OCI-LY7 (cell line): ENCODE measurements at places on chromosomes 6 and 20.

DNA sequence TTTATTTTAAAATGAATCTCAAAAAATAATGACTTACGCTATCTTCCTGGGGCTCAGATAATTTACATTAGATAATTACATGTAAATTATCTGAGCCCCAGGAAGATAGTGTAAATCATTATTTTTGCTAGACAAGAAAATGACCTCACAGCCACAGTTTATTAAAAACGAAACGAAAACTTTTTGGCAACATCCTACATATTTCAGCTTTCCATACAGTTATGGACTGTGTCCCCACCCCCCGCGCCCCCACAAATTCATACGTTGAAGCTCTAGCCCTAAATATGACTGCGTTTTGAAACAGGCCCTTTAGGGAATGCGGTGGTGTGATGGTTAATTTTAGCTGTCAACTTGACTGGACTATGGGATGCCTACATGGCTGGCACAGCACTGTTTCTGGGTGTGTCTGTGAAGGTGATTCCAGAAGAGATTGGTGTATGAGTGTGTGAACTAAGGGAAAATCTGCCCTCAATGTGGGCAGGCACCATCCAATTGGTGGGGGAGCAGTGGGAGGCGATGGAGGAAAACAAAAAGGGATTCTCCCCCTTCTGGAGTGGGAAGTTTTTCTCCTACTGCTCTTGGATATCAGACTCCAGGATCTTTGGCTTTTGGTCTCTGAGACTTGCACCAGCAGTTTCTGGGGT lies 52.6 kb downstream of the TRPC4AP start:
- DNase-seq = no peak

DNA sequence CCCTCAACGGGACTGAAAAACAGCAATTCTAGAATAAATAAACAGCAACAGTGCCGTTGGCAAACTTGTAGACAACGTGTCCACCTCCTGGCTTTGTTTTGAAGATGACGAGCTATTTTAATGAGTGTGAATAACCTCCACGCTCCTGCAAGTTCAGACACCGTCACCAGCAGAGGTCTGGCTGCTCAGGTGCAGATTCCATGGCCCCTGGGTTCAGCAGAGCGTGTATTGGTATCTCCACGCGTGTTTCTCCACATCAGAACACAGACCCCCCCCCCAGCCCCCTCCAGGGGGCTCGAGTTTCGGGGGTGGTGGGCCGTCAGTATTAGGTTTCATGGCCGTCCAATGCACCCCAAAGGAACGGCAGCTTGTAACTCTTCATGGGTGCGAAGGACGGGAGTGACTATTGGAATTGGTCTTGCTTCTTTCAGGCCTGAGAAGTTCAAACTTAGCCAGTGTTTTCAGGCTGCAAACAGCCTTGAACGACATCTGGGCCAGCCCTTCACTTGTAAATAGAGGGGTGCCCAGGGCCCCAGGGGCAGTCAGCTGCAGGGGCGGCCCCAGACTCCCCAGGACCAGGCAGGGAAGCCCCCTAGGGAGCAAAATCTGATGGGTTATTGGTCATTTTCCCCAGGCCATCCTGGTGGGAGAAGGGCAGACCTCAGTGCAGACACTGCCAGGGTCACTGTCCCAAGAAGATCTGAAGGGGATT lies 308.6 kb downstream of the TAF4 start:
- DNase-seq = no peak

GRCh38 chr20:14616003-14616402 lies 278.6 kb upstream of the FLRT3 start:
- DNase-seq = no peak

DNA sequence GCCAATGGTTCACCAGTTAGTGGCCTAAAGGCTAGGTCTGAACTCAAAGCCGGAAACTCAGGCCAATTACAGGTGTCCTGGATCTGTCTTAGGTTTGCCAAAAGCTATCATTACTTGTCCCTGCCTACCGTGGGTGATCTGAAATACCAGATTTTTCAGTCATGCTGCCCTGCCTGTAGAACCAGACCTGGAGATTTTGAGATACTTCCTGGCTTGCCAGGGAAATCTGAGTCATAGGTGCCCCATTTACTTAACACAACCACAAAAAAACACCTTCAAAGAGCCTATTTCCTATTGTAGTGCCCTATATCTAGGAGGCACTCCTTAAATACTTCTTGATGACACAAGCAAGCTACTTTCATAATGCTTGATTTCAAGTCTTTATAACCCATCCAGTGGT lies 13.9 kb upstream of the RANBP9 start:
- DNase-seq = no peak

DNA sequence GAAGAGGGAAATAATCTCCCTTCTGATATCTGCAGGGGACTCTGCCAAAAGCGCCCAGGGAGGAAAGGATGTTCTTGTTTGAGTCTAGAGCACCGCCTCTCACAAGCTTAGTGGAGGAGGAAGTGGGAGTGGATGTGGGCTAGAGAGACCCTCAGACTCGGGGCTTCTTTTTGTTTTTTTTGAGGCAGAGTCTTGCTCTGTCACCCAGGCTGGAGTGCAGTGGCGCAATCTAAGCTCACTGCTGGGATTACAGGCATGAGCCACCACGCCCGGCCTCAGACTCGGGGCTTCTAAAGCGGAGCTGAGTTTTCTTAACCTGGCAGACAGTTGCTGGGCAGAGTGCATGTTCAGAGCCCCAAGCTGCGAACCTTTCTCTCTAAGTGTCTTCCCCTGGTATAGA lies 310.8 kb downstream of the BMP7 start:
- peak; percentile 25 for DNase-seq

DNA sequence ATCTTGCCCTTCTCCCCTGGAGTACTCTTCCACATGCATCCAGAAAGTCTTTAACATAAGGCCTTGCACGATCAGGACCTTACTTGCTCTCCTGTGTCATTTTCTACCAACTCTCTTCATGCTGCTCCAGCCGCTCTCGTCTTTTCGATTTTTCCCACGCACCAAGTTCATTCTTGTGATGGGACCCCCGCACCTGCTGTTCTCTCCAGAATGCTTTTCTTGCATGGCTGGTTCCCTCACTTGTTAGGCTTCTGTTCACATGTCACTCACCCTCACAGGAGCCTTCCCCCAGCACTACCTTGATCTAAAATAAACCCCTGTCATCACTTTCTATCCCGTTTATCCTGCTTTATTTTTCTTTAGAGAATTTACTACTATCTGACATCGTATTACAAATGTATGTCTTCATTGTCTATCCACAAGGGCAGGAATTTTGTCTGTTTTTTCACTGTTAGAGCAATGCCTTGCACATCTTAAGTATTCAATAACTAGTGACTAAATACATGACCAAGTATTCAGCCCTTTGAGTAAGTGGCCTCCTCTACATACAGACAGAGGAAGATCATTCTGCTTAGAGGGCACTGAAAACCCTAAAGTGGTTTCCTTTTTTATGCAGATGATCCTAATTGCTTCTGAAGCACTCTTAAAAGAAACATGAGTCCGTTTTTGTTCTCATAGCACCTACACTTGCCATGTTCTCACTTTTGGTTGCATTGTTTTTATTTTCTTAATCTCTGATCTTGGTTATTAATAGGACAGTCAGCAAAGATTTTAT lies 166.9 kb downstream of the SLC16A10 start:
- DNase-seq = no peak

GRCh38 chr6:24004062-24004461 lies 122.0 kb upstream of the NRSN1 start:
- no peak for DNase-seq

DNA sequence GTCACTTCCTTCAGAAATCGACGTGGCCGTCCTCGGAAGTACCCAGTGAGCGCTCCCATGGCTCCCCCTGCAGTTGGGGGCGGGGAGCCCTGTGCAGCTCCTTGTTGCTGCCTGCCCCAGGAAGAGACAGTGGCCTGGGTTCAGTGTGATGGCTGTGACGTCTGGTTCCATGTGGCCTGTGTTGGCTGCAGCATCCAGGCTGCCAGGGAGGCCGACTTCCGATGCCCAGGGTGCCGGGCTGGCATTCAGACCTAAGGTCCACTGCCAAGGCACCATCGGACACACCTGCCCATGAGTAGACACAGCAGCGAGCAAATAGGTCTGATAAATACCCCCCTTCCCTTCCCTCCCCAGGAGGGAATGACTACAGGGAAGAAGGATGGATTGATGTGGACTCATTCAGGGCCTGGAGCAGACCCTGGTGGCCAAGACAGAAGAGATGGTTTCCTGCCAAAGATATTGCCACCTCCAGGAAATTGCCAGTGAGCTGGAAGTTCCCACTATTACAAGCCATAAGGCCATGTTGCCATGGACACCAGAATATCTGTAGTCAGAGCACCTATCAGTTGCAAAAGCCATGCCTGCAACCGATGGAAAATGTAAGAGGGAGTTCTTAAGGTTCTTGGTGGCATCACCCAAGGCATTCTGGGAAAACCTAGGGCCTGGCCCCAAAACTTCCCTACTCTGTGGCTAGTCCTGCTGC lies 4.2 kb downstream of the TCF19 start:
- DNase-seq = no peak

DNA sequence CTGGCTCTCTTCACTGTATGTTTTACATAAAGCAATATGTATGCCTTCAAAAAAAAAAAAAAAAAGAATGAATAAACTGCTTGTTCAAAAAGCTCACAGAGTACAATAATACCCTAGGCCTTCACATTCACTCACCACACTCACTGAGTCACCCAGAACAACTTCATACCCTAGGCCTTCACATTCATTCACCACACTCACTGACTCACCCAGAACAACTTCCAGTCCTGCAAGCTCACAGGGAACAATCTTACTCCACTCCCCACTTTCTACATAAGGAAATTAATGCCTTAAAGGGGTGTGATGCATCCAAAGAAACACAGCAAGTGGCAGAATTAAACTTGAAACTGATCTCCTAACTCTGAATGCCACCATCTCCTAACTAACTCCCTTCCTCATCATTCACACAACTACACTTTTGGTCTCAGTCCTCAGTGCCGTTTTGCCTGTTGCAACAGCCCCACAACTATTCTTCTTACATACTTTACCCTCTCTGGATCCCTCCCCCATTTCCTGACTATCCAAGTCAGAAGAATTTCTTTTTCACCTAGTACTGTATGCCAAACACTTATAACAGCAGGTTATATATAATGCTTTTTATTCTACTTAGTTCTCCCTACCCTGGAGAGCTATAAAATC lies 34.2 kb downstream of the NHSL1 start:
- DNase-seq = no peak

DNA sequence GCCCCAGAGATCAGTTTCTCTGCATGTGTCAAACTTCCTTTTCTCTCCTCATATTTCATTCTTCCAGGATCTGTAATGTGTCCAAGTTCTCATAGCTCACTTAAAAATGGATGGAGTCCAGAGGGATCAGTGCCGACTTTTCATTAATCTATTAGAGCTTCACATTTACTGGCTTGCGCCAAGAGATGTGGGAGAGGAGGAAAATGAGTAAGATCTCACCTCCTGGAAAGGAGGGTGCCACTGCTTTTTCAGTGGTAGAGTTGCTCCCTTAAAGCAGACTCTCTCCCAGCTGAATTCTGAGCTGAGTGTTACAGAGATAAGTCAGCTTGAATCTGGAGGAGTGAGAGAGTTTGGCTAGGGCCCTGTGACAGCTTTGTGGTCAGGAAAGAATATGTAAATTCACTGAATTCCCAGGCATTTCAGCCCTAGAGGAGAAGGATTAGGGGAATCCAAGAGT lies 175.9 kb downstream of the SOX4 start:
- no peak for DNase-seq

GRCh38 chr6:34334796-34335416 lies 57.6 kb downstream of the NUDT3 start:
- no peak for DNase-seq

DNA sequence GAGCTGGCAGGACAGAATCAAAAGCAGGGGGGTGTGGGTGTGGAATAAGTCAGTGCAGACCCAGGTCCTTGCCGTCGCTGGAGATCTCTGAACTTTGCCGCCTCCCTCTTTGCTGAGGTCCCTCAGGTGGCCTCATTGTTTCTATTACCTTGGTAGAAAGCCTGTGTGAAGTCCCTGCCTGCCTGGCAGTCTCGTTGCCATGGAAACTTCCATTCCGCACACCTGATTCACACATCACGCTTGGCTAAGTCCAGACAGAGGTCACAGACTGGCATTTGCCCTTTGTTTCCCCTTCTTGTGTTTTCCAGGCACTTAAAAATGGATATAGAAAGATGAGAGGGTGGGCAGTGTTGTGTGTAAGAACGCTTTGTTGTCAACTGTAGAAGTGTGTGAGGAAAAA lies 260.6 kb downstream of the PRL start:
- peak; percentile 45 for DNase-seq

GRCh38 chr20:824490-824889 lies 9.0 kb upstream of the FAM110A start:
- DNase-seq = no peak

GRCh38 chr20:1280195-1281102 lies 14.4 kb downstream of the SNPH start:
- DNase-seq = no peak

DNA sequence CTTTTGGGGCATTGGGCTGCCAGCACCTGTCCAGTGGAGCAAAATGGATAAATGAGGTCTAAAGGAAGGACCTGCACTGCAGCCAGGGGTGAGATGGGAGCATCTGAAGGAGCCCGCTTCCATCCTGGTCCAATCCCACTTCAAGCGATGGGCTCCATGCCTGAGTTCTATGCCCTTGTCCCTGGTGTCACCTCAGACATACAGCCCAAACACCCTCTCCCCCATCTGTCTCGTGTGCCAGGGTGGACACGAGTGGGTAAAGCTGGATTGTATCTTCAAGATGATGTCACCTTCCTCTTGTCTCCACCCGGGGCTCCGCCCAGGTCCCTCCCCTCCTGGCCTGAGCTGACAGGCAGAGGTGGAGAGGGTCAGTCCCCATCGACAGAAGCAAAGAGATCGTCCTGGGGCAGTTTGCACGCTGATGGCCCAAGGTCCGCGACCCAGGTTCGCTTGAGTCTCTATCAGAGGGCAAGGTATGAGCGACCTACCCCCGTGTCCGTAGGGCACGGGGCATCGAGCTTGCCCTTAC lies 544 bp downstream of the SMIM29 start:
- peak; percentile 42 for DNase-seq

GRCh38 chr20:23246717-23247664 lies 103.6 kb upstream of the NXT1 start:
- DNase-seq = peak; percentile 2

DNA sequence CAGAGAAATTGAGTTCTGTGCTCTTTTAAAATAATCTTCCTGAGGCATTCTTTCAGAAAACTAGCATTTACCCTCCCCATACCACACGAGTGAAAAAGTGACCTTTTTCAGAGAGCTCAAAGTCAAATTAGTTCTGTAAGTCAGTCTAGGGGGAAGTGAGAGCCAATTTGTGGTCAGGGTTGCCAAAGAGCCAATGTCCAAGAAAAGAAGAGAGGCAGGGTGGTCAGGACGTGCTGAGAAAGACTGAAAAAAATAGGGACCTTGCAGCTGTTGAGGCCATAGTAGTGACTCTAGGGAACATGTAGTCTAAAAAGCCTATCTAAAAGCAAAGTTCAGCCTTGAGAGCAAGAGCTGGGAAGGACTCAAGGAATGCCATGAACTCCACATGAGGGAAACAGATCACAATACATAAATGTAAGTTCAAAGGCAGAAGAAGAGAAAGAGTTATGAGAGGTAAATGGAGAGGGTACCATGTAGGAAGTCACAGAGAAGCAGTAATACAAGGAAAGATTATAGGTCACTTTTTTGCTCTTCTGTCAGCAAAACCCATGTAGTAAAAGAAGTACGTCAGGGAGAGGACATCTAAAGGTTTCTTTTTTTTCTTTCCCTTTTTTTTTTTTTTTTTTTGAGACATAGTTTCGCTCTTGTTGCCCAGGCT lies 565.1 kb upstream of the FLRT3 start:
- DNase-seq = no peak
